ENCODE measurements at places on chromosomes 12 and 14. TPM values are rescaled to one million over a fixed set of nuclear protein-coding genes. Genes with fewer than 3 reads are reported as not detected.

- H3K4me1 ChIP-seq: peaks cover 8% of the 10 kb centered on the region
- DNase-seq: no peak
- no peaks in the 10 kb centered on the region for H3K36me3 ChIP-seq
- H3K4me3 ChIP-seq: no peak overlapping the region
- peaks cover 27% of the 10 kb centered on the region for H3K27me3 ChIP-seq
These were observed 64.8 kb downstream of the WSCD2 start for GRCh38 chr12:108193917-108194316.

DNA sequence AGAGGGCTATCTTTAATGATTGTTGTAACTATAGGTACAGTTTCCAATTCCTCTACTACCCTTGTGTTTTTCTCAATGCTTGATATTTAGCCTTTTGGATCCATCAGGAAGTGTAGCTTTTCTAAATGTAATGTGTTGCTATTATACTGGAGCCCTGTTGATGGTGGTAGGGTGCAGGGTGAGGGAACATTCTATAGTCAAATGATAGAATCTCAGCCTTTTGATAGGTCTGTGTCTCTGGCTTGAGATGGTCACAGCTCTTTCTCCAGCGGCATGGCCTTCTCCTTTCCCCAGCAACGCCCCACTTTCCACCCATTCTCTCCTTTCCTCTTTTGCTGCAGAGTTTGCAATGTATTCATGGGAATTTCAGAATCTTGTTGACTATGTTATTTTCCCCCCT is 398.6 kb downstream of the RERGL start:
- no peak for DNase-seq
- H3K27ac ChIP-seq: no peak overlapping the region
- H3K4me3 ChIP-seq: no peak overlapping the region

GRCh38 chr12:52277486-52278245 is 3.2 kb downstream of the KRT86 start:
- H3K27me3 ChIP-seq: peaks cover 37% of the 10 kb centered on the region
- peaks cover 22% of the 10 kb centered on the region for H3K4me1 ChIP-seq
- no peak overlapping the region for H3K4me3 ChIP-seq

GRCh38 chr14:26811756-26812305 is 214.0 kb upstream of the NOVA1 start:
- no peaks in the 10 kb centered on the region for H3K27me3 ChIP-seq
- H3K4me3 ChIP-seq: no peak overlapping the region
- no peaks in the 10 kb centered on the region for H3K4me1 ChIP-seq
- no peak overlapping the region for H3K27ac ChIP-seq
- no peaks in the 10 kb centered on the region for H3K36me3 ChIP-seq
- no peak for DNase-seq

DNA sequence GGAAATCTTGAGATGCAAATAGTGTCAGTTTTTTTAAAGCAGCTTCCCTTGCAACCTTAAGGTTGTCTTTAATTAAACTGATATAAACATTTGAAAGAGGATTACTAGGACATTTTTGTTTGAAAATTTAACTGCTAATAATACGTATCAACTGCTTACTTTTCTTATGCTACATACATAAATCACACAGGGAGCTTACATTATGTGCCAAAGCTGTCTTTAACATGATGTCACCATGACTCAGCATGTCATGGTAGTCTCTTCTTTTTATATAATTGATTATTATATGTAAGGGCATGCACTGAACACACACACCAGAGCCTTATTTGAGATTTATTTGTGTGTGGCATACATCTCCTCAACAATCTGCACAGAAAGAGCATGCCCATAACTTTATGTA is 63.0 kb upstream of the PTHLH start:
- DNase-seq: no peak
- H3K4me1 ChIP-seq: peaks cover 6% of the 10 kb centered on the region
- H3K36me3 ChIP-seq: no peaks in the 10 kb centered on the region
- H3K4me3 ChIP-seq: no peak overlapping the region

GRCh38 chr12:132245521-132246101 is 83.8 kb downstream of the GALNT9 start:
- peaks cover 41% of the 10 kb centered on the region for H3K27me3 ChIP-seq
- H3K36me3 ChIP-seq: no peaks in the 10 kb centered on the region
- peaks cover 10% of the 10 kb centered on the region for H3K4me1 ChIP-seq
- no peak overlapping the region for H3K27ac ChIP-seq
- H3K4me3 ChIP-seq: no peak overlapping the region

- peaks cover 3% of the 10 kb centered on the region for H3K36me3 ChIP-seq
- H3K4me1 ChIP-seq: peaks cover 41% of the 10 kb centered on the region
- peak overlapping the region; percentile 21 for H3K4me3 ChIP-seq
- H3K27me3 ChIP-seq: peaks cover 42% of the 10 kb centered on the region
- no peak overlapping the region for H3K27ac ChIP-seq
- no peak for DNase-seq
These were observed 168.0 kb downstream of the EGLN3 start for GRCh38 chr14:33782923-33783322.

DNA sequence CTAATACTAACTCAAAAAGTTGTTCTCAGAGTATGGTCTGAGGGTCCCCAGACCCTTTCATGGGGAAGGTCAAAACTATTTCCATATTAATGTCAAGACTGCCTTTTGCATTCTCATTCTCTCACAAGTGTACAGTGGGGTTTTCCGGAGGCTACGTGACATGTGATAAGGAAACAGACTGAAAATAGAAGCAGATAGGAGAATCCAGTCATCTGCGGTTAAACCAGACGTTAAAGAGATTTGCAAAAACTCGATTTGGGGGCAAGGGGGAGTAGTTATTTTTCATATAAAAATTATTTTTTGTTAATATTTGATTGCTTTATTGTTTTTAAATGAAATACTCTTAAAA is 1.0 kb upstream of the NAP1L1 start:
- peaks cover 10% of the 10 kb centered on the region for H3K36me3 ChIP-seq
- peaks cover 26% of the 10 kb centered on the region for H3K4me1 ChIP-seq
- H3K27me3 ChIP-seq: no peaks in the 10 kb centered on the region
- peak overlapping the region; percentile 99 for H3K4me3 ChIP-seq
- DNase-seq: no peak
- H3K27ac ChIP-seq: peak overlapping the region; percentile 98

- H3K27me3 ChIP-seq: peaks cover 48% of the 10 kb centered on the region
- peaks cover 23% of the 10 kb centered on the region for H3K4me1 ChIP-seq
- DNase-seq: no peak
- peak overlapping the region; percentile 84 for H3K4me3 ChIP-seq
- no peaks in the 10 kb centered on the region for H3K36me3 ChIP-seq
- no peak overlapping the region for H3K27ac ChIP-seq
These were observed 1.5 kb downstream of the PDZRN4 start for GRCh38 chr12:41189395-41190251.

GRCh38 chr12:63977441-63977840 is 132.9 kb downstream of the SRGAP1 start:
- H3K27ac ChIP-seq: no peak overlapping the region
- H3K27me3 ChIP-seq: no peaks in the 10 kb centered on the region
- H3K4me1 ChIP-seq: peaks cover 21% of the 10 kb centered on the region
- H3K36me3 ChIP-seq: peaks cover 4% of the 10 kb centered on the region
- no peak for DNase-seq

DNA sequence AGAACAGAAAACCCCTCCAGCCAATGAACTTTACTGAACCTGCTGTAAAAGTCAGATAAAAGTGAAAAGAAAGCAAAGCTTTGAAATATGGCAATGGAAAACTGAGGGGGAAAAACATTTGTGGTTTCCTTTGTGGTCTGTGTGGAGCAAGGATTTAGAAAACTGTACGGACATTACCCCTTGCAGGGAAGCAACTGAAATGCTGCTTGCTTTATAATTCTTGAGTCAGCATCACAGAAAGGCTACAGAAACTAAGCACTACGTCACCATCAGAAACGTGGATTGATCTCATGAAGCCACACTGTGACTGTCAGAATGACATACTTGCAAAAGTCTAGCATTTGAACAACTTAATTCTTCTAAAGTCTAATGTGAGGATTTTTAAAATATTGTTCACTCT is 2.4 kb upstream of the KCNC2 start:
- H3K27ac ChIP-seq: no peak overlapping the region
- H3K4me1 ChIP-seq: no peaks in the 10 kb centered on the region
- H3K27me3 ChIP-seq: peaks cover 55% of the 10 kb centered on the region
- no peak overlapping the region for H3K4me3 ChIP-seq

DNA sequence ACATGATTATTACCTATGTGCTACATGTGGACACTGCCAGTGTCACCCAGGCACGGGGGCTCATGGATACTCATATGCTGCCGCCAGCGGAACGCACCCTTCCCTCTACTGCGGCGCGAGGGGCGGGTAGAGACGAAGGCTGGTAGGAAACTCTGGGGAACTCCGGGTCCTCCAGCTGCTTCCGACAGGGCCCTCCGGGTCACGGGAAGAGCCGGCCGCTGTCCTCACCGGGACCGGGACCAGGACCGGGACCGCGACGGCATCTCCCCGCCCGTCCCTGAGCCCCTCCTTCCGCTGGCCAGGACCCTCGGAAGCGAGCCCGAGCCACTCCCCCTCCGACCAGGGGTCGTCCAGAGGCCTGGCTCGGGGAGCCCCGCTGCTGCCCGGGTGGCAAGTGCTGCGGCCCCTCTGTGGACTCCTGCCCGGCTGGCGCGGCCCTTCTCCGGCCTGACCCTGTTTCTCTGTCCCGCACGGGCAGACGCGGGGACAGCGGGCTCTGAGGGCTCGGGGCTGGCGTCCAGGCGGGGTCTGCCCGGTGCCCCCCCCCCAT is 209.6 kb downstream of the ADGRD1 start:
- no peak for DNase-seq
- H3K4me3 ChIP-seq: no peak overlapping the region
- peaks cover 19% of the 10 kb centered on the region for H3K27me3 ChIP-seq
- no peaks in the 10 kb centered on the region for H3K4me1 ChIP-seq

DNA sequence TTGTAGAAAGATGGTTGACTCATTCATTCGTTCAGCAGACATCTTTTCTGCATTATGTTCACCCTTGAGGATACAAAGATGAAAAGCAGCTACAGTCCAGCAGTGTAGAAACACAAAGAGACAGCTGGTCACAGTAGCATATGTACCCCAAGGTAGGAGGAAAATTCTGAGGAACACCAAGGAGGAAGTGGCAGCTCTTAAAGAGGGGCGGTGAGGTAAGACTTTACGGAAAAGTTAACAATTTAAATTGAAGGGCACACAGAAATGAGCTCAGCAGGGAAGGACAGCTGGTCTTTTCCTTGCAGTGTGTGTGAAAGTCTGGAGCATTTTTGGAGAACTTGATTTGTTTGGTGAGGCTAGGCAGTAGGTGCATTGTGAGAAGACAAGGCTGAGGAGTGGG is 3.5 kb downstream of the SLC35E3 start:
- DNase-seq: no peak

GRCh38 chr14:94612174-94612573 is at the start of gene SERPINA3:
SERPINA3 (plus strand) TSS chr14:94612391; CDS start chr14:94614442, 2,051 bp downstream.
- DNase-seq: no peak
- H3K27me3 ChIP-seq: no peaks in the 10 kb centered on the region

- H3K27me3 ChIP-seq: no peaks in the 10 kb centered on the region
- no peak overlapping the region for H3K27ac ChIP-seq
- no peaks in the 10 kb centered on the region for H3K4me1 ChIP-seq
- no peak overlapping the region for H3K4me3 ChIP-seq
- DNase-seq: no peak
- H3K36me3 ChIP-seq: peaks cover 30% of the 10 kb centered on the region
These were observed 28.6 kb downstream of the DYRK2 start for GRCh38 chr12:67677166-67677565.

DNA sequence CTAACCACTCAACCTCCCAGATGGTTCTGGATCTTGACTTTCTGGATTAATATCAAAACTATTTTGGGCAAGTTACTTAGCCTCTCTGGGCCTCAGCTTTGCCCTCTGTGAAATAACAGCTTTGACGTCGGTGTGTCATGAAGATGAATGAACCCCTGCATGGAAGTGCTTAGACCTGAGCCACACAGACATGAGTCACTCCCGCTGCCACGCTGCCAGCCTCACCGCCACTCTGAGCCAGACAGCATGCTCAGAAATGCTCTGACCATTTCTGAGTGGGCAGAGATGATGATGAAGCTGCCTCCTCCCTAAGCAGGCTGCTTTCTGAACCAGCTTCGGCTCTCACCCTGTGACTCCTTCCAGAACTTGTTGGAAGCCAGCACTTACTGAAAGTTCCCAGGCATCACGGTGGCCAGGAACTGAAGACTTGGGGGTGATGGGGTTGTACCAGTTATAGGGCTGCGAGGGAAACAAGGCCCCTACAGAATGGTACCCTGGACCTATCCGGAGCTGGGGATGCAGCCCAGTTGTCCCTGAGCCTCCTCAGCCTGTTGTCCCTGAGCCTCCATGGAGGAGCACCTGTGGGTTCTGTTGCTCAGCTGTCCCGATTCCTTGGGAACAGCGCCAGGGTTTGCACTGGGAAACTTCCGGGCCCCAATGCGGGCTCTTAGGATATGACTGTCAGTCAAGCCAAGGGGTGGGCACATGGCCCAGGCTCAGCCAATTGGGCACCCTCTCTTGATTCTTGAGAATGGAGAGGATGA is 2.0 kb upstream of the CCDC197 start:
- H3K27me3 ChIP-seq: peaks cover 8% of the 10 kb centered on the region
- no peaks in the 10 kb centered on the region for H3K36me3 ChIP-seq
- no peak overlapping the region for H3K27ac ChIP-seq
- DNase-seq: no peak

GRCh38 chr14:54278087-54278486 is 118.7 kb upstream of the CDKN3 start:
- H3K27me3 ChIP-seq: peaks cover 4% of the 10 kb centered on the region
- H3K27ac ChIP-seq: no peak overlapping the region
- no peaks in the 10 kb centered on the region for H3K36me3 ChIP-seq
- peaks cover 11% of the 10 kb centered on the region for H3K4me1 ChIP-seq

DNA sequence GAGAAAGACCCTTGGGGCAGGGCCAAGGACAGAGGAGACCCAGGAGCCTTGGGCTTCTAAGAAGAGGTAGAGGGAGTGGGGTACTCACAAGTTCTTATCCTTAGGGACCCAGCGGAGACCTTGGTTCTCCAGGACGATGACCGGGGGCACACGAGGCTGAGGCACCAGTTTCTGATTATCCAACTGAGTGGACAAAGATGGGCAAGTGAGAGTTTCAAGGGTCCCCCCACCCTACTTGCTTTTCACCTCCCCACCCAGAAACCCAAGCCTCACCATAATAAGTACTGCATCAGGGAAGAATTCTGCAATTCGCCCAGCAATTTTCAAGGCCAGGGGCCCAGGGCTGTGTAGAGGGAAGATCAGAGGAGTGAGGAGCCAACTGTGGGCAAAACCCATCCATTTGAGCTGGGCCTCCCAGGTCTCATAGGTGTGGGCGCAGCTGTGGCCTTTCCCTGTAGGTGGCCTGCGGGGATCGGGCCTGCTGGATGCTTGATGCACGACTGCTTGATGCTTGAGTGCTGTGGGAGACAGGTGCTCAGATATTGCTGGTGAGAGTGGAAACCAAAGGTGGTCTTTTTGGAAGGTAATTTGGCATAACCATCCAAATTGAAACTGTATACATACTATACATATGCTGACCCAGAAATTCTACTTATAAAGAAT is 2.0 kb downstream of the EMC9 start:
- peaks cover 20% of the 10 kb centered on the region for H3K36me3 ChIP-seq
- no peaks in the 10 kb centered on the region for H3K27me3 ChIP-seq
- H3K4me1 ChIP-seq: peaks cover 41% of the 10 kb centered on the region
- H3K4me3 ChIP-seq: peak overlapping the region; percentile 89

The OAS1 gene
- total RNA-seq: 19.1 TPM

The ENDOU gene
- total RNA-seq: 3.7 TPM

The RNU4-1 gene
- total RNA-seq: 7,253 TPM

The CLEC4E gene
- total RNA-seq: not detected

The OR6C65 gene
- not detected for total RNA-seq
